ENCODE measurements at places on chromosomes 12 and 14.

- DNase-seq: no peak
Measured at GRCh38 chr14:55111122-55111708, 17.8 kb upstream of the LGALS3 start.

- DNase-seq: no peak
Measured at GRCh38 chr12:25755971-25756260, 202.6 kb upstream of the RASSF8 start.

DNA sequence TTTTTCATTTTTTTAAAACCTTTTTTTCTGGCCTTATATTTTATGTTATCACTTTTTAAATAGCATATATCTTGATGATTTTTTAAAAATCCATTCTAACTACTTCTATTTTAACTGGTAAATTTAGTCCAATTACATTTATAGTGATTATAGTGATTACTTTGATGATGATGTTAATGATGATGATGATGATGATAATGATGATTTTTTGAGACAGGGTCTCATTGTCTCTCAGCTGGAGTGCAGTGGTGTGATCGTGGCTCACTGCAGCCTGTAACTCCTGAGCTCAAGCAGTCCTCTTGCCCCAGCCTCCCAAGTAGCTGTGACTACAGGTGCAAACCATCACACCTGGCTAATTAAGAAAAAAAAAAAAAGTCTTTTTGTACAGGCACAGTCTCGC lies 27.1 kb downstream of the BRMS1L start:
- no peak for DNase-seq

DNA sequence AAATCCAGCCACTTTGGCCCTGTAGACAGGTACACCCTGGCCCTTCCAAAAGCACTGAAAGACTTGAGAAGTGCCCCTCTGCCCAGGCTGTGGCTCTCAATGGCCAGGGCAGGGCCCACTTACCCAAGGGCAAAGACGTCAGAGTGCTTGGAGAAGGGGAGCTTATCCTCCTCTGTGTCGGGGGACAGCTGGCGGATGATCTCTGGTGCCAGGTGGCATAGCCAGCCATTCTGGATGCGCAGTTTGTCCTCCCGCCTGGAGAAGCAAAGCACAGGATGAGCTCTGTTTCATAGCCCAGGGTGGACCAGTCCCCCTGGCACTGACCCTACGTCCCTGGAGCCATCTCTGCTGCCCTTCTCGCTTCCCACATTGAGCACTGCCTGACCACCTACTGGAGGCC lies 114.9 kb upstream of the NOS1 start:
- DNase-seq: no peak

DNA sequence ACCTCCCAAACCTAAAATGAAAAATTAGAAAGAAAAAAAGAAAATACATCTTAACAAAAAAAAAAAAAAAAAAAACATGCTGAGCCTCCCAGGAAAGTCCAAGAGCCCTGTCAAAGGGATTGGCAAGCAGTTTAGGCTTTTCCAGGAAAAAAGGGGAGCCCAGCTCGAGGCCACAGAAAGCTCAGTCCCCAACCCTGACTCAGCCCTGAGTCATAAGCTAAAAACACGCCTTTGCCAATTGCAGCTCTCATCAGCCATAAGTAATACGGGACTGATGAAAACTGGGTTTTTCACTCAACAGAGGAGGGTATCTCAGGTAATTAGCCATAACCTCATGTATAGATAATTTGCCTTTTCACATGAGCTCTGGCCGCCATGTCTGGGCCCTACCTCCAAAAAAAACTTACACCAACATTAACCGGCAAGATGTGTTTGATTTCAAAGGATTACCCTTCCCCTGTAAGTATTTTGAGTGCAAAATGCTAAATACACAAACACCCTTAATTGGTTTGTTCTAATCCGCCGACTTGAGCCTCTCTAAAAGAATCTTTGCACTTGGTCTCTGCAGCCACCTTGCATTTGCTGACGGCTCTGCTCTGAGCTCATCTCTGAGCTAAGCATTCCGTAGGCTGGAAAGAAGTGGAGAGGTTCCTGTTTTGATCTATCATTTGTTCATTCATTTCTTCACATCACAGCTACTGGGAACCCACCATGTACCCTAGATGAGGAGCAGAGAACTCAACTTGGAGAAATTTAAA lies 319.2 kb downstream of the BCL11B start:
- DNase-seq: no peak

GRCh38 chr14:63267171-63267570 lies 51.6 kb downstream of the GPHB5 start:
- DNase-seq: no peak
